Stimulated activated CD8-positive, alpha-beta memory T cell treated with anti-CD3 and anti-CD28 coated beads, Interleukin-7, amount 100 ng/mL, for 48 hours (primary cell): ENCODE measurements at places on chromosomes 12 and 14.

DNA sequence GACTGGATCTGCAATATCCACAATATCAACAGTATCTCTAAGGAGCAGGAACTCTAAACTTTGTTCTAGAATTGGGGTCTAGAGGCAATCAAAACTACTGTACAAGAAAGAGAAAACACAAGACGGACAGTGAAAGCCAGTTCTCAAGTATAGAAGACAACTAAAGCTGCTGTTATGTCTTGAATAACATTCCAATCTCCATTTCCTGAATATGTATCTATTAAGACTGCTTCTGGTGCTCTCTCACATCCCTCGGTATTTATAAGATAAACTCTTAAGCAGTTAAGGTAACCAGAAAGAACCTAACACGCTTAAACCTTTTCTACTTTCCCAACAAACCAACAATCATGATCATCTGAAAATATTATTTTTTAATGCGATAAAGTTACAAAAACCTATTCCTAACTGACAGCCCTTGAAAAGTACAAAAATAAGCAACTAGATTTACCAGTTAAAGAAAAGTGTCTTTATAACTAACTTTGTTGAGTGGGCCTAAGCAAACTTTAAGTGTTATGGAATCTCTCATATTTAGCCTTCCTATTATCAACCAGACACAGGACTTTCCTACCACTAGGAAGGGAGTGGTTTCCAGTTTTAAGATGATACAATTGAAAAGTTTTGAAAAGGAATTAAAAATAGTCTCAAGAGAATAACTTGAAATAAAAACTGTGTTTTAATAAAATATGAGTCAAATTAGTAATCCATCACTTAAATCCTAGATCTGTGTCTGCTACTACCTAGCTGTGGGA lies 30.7 kb downstream of the NUMB start:
- no peak for DNase-seq

DNA sequence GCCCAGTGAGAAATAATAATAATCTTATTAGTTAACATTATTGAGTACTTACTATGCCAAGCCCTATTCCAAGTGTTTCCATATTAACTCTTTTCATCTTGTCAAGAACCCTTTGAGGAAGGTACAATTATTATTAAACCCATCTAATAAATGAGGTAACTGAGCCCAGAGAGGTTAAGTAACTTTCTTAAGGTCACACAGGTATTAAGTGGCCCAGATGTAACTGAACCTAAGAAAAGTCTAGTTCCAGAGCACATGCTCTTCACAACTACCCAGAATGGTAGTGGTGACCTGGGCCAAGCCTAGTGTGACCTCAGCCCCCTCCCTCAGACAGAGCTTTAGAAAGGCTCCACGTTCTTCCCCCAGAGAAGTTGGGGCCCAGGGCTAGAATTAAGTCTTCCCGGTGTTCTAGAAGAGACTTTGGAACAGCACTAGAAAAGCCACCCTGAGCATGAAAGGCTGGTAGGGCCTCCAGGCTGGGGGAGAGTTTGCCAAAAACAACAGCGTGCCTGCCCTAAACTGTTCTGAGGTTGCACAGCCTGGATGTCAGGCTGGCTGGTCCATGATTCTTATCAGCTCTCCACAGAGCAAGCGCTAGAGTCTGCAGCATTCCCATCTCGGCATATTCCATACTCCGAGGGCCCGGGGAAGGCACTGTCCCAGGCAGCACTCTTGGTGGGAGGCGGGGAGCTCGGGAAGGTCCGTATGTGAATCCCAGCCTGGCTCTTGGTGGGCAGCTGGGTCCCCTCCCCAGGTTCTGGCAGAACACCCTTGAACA lies 41.3 kb upstream of the CTDSP2 start:
- no peak for DNase-seq

GRCh38 chr12:5059358-5059757 lies 15.7 kb downstream of the KCNA5 start:
- no peak for DNase-seq

DNA sequence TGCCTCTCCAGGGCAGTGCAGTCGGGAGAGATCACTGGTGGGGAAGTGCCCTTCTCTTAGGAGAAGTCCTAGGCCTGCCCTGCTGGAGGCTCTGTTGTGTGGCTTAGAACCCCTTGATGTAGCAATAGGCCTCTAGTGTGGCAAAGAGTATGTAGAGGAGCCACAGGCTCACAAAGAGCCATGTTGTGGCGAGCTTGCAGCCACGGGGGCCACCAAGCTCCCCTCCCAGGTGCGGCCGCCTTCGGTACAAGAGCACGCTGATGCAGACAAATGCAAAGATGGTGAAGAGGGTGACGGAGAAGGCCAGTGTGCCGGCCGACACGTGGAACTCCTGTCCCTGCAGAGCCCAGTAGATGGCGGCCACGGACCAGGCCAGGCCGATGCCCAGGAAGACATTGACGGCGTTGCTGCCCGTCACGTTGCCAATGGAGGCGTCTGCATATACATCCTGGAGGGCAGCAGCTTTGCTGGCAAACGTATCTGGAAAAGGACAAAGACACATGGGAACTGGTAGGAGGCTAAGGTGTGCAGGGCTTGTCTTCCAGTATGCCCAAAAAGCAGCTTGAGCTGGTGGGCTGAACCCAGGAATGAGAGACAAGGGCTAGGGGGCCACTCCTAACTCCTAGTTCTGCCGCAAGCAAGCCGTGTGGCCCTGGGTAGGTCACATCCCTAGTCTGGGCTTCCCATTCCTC lies 142.8 kb downstream of the SLC8A3 start:
- no peak for DNase-seq

DNA sequence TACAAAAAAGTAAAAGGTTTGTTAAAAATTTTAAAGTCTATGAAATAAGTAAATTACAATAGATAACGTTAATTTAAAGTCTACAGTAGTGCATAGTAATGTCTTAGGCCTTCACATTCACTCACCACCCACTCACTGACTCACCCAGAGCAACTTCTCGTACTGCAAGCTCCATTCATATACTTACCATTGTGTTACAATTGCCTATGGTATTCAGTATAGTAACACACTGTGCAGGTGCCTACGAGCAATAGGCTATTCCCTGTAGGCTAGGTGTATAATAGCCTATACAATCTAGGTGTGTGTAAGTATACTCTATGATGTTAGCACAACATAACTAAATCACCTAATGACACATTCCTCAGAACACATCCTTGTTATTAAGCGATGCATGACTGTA lies 435.3 kb upstream of the TMTC1 start:
- no peak for DNase-seq

GRCh38 chr12:91191513-91192111 lies 9.0 kb upstream of the DCN start:
- DNase-seq = no peak

- no peak for DNase-seq
Observed at GRCh38 chr14:101357559-101358319, 203.6 kb upstream of the DIO3 start.

GRCh38 chr12:94575645-94576403 lies 74.5 kb downstream of the TMCC3 start:
- DNase-seq = no peak

GRCh38 chr12:52238207-52238840 lies 5.3 kb downstream of the KRT7 start:
- DNase-seq = no peak

- DNase-seq = no peak
Observed at GRCh38 chr12:8681129-8681884, 16.5 kb upstream of the RIMKLB start.

GRCh38 chr12:53789570-53789969 lies 37.8 kb upstream of the CISTR start:
- DNase-seq = no peak

GRCh38 chr14:100159094-100159864 lies at the start of gene DEGS2:
TSS of gene DEGS2 (minus strand) at chr14:100159645. CDS start at chr14:100159587, 58 bp downstream.
- no peak for DNase-seq

- no peak for DNase-seq
Observed at GRCh38 chr12:19082365-19082911, 47.1 kb upstream of the PLEKHA5 start.

DNA sequence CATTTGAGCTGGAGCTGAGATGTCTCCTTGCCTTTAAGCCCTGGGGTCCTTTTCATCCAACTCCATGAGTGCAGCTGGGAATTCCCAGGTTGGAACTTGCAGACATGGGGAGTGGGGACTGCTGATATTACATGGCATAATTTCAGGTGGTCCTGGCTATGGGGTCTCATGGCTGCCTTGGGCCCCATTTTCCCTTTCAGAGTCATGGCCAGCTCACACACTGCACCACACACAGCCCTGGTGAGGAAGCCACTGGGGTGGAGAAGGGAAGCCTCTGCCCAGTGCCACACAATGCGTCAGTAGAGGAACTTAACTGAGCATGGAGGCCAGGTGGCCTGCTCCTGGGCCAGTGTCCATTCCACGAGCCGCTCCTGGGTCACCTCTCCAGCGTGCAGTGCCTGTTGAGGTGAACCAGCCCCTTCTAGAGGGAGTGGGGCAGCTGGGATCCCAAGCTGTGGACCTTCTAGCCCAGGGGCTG lies 17.3 kb upstream of the KRT86 start:
- no peak for DNase-seq

DNA sequence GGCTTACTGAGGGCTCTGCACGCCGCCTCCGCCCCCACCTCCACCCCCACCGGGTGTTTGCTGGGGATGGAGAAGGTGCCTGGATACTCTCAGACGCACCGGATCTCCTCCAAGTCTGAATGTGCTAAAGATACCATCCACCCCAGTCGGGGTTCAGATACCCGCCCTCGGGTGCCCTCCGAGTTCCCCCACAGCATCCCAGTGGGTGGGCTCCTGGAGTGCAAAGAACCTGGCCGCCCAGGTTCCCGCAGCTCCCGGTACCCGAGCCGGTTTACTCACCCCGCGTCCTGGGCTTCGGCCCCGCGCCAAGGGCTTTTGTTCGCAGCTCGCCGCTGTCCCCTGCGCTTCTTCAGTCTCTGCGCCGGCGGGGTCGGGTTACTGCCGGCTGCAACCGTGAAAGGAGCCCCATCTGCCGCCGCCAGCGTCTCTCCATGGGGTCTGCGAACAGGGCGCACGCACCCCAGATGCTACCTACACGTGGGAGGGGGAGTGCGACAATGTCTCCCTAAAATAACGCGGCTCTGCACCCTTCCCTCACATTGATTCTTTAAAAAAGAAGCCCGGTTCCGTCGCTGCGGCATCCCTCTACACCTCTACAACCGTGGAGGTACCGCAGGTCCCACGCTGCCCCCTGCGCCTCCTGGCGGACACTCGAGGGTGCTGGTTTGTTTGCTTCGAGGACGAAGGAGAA lies at the start of gene CCDC177:
TSS of gene CCDC177 (minus strand) at position 609 of the 691 bp plus-strand sequence. CDS start 1,249 bp downstream, outside the sequence.
- DNase-seq = peak; percentile 38

- no peak for DNase-seq
Observed at GRCh38 chr12:114820796-114821195, 136.8 kb upstream of the TBX3 start.

DNA sequence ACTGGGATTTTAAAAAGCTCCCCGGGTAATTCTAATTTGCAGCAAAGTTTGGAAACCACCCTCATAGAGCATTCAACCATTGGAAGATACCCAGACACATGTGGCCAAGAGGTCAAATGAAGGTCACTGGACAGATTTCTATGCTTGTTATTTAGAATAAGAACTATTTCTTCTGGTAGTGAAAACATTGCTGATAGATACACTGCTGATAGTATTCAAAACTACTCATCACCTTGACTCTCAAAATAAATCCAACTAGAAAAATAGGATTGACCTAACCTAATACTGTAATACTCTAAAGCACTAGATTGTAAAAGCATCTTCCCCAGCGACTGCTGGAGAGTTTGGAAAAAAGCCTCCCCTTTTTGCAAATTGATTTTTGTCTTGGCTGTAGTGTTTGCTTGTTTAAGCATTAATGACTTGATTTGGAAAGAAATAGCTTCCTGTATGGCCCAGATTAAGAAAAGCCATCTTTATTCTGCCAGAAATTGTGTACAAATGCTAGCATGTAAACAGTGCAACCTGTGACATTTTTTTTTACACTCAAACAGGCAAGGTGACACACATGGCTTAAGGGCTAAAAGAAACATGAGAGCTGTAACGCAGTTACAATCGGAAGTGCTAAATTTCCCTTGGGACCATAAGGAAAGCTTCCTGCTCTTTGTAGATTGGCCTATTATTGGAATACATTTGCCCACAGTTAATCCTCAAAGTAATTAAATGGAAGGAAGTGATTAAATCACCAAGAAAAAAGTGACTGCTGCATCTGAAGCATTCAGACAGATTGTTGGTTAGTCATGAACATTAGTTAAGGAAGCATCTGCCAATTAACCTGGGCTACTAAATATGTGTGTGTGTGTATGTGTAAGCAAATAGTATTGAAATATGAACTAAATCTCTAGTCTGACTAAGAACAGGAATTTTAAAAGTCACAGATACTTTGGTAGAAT lies 356.5 kb upstream of the ATP2B1 start:
- DNase-seq = no peak

GRCh38 chr12:23887055-23887835 lies 62.2 kb downstream of the SOX5 start:
- no peak for DNase-seq

DNA sequence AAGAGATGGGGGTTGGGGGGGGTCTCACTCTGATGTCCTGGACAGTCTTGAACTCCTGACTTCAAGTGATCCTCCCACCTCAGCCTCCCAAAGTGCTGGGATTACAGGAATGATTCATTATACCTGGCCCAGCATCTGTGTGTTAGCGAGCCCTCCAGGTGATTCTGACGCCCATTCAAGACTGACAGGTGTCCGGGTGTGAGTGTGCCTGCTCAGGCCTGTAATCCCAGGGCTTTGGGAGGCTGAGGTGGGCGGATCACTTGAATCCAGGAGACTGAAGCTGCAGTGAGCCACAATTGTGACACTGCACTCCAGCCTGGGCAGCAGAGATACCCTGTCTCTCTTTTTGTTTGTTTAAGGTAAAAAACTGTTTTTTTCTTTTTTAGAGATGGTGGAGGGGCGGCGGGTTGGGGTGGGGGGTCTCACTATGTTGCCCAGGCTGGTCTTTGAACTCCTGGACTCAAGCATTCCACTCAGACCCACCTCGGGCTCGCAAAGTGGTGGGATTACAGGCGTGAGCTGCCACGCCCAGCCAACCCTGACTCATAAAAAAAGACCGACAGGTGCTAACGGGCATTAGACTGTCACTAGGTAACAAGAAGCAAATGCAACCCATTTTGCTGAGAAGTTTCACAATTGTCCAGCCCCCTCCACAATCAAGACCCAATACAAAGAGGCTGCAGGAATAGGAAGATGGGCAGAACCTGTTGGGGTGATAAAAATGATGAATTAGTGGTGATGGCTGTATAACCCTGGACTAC lies 4.7 kb downstream of the VSIG10 start:
- no peak for DNase-seq
